Stimulated activated CD4-positive, alpha-beta T cell treated with anti-CD3 and anti-CD28 coated beads, TNF-alpha, amount 100 ng/mL, for 24 hours (primary cell): ENCODE measurements at places on chromosomes 6 and 20.

DNA sequence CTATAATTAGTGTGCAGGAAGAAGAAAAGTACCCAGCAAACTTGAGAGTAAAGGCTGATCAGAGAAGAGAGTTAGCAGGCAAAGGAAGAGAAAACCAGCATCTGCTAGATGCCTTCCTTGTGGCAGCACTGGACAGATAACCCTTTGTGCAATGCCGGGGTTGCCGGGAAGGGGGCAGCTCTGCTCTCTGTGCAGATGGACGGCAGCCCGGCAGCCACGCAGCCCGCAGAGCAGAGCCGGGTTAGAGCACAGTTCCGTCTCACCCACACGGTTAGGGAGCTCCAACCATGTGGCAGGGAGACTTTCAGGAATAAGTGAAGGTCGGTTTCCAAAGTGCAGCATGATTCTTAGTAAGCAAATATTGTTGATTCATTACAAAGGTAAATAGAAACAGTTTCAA, 80.0 kb upstream of the RPS6KA2 start:
- no peak for DNase-seq

GRCh38 chr6:14085176-14085787, 32.3 kb upstream of the CD83 start:
- no peak for DNase-seq

DNA sequence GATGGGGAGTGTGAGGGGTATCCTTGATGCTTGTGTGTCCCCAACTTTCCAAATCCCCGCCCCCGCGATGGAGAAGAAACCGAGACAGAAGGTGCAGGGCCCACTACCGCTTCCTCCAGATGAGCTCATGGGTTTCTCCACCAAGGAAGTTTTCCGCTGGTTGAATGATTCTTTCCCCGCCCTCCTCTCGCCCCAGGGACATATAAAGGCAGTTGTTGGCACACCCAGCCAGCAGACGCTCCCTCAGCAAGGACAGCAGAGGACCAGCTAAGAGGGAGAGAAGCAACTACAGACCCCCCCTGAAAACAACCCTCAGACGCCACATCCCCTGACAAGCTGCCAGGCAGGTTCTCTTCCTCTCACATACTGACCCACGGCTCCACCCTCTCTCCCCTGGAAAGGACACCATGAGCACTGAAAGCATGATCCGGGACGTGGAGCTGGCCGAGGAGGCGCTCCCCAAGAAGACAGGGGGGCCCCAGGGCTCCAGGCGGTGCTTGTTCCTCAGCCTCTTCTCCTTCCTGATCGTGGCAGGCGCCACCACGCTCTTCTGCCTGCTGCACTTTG, at the start of gene TNF:
Gene TNF (plus strand): TSS at position 231 of the 567 bp plus-strand sequence. CDS start 177 bp downstream, at position 408.
- DNase-seq, result peak; percentile 88

DNA sequence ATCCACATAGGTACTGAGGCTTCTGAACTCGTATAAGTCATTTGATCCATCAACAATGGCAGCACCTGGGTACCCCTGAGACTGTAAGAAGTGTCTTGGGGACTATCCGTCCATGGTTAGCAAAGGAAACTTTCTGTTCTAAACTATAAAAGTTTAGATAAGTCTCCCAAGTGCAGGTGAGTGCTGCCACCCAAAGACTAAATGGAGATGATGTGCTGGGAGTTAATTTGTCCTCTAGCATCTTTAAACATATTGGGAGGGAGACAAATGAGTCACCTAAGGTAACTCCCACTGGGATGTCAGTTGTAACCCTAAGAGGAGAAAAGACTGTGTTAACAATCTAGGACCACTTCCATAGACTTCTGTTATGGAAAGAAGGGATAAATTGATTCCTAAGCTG, 6.2 kb downstream of the BEND6 start:
- no peak for DNase-seq

GRCh38 chr6:45044510-45045252, 283.4 kb upstream of the RUNX2 start:
- DNase-seq, result no peak

GRCh38 chr6:136823128-136823660, 802 bp downstream of the PEX7 start:
- DNase-seq, result no peak

- no peak for DNase-seq
These were observed 92.4 kb upstream of the SHLD1 start for GRCh38 chr20:5657876-5658200.

DNA sequence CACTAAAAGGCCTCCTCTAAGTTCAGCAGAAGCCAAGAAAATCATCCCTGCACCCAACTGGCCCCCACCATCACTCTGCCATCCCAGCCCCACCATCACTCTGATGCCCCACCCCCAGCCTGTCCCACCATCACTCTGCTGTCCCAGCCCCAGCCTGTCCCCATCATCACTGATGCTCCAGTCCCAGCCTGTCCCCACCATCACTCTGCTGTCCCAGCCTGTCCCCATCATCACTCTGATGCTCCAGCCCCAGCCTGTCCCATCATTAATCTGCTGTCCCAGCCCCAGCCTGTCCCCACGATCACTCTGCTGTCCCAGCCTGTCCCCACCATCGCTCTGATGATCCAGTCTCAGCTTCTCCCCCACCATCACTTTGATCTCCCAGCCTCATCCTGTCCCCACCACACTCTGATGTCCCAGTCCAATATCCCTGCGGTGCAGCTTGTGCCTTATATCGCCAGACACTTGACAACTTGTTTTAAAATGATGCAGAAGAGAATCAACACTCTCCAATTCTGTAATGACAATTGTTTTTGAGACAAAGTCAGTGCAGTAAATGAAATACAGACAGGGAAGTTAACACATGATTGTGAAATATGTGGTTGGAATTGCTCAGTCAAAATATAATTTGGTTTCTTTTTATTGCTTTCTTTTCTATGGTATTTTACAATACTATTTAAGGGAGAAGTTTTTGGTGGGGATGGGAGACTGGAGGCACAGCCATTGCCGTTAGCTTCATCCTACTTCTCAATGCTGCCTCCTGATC, 100.8 kb downstream of the TNFAIP3 start:
- no peak for DNase-seq

GRCh38 chr6:108621117-108621516, 60.4 kb downstream of the FOXO3 start:
- peak; percentile 17 for DNase-seq

GRCh38 chr6:156980515-156980914, 203.3 kb downstream of the ARID1B start:
- no peak for DNase-seq

DNA sequence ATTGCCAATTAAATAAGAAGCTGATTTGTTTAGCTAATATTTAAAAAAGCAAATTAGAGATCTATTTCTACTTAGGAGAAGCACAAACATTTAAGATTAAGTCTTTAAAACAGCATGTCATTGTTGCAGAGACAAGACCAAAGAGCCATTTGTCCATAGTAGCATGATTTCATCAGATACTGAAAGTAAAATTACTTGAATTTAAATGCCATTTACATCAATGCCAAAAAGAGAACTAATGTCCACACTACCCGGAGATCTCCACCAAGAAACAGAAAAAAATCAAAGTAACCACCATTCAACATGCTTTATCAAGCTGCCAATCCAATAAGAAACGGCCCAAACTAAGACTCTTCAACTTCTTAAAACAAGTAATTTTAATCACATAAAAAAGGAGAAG, 15.7 kb downstream of the AURKA start:
- DNase-seq, result no peak

GRCh38 chr20:25238319-25239037, 9.4 kb upstream of the PYGB start:
- no peak for DNase-seq

DNA sequence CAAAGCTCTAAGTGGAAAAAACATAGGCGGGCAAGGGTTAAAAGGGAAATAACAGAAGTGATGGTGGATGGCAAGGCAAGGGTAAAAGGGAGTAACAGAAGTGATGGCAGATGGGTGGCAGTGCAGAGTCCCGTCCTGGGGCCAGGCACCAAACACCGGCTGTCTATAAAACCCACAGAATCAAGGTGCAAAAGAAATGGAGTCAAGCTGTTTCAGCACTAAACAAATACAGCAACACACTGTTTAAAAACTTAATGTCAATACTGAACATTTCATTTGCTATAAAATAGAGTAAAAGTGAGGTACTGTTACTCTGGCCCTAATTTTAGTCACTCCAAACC, 87.6 kb downstream of the MAN1A1 start:
- no peak for DNase-seq

GRCh38 chr6:109377717-109378116, 4.5 kb downstream of the CD164 start:
- DNase-seq, result no peak

- no peak for DNase-seq
These were observed 121.6 kb upstream of the ECI2 start for GRCh38 chr6:4256969-4257368.

DNA sequence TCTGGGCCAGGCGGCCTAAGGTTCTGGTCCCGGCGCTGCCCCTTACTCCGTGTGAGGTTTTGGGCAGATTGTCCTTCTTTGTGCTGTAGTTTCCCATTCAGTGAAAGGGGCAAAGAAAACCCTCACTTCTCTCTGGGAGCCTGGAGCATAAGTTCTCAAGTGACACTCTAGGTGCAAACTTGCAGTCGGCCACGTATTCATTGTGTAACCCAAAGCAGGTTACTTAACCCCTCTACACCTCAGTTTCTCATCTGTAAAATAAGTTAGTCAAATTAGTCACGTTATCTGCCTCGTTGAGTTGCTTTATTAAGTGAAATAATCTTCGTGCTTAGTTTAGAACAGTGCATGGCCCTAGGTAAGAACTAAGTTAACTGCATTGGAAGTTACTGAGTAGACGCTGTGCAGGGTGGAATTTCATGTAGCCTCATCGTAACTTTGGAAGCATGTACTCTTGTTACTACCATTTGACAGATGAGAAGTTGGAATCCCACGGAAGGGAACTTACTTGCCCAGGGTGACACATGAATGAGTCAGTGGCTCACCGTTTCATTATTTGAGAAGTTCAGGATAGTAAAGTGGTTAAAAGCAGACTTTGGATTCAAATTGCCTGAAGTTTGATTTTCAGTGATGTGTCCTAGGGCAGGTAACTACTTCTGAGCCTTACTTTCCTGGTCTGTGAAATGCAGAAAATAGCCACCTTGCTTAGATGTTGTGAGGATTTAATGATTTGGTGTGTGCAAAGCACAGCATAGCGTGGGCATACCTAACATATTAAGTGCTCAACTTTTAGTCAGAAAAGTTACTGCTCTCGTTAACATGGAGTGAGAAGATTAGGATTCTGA, 556 bp upstream of the MROH8 start:
- no peak for DNase-seq

GRCh38 chr6:164991573-164991972, 317.8 kb downstream of the C6orf118 start:
- DNase-seq, result no peak

GRCh38 chr20:63194797-63195173, 21.1 kb downstream of the YTHDF1 start:
- DNase-seq, result no peak

DNA sequence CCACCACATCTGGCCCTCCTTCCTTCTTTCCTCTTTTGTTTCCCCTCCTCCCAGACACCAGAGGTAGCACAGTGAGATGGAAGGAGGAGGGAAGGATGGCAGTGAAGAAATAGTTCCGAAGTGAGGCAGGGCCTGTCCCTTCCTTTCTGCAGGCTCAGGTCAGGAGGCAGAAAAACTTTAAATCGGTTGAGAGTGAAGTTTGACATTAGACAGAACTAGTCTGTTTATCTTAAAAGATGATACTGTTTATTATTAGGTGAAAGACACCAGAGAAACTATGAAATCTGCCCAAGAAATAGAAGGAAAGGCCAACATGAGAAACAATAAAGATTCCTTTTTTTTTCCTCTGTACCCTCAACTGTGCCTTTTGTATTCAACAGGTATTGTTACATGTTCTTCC, 670.3 kb downstream of the UTRN start:
- DNase-seq, result no peak

GRCh38 chr6:10962673-10963072, 75.8 kb downstream of the SYCP2L start:
- DNase-seq, result no peak

DNA sequence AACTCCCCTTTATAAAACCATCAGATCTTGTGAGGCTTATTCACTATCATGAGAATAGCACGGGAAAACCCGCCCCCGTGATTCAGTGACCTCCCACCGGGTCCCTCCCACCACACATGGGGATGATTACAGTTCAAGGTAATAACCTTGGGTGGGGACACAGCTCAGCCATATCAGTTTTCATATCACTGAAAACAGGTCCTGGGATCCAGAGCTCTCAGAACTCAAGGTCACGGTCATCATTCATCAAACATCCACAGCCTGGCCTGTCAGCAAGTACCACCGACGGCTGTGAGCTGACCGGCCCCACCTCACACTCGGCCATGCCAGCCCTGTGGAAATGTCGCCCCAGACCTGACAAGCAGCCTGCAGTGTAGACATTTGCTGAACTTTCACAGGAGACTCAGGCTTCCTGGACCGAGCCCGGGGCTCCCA, 14.1 kb upstream of the FRMD1 start:
- no peak for DNase-seq

DNA sequence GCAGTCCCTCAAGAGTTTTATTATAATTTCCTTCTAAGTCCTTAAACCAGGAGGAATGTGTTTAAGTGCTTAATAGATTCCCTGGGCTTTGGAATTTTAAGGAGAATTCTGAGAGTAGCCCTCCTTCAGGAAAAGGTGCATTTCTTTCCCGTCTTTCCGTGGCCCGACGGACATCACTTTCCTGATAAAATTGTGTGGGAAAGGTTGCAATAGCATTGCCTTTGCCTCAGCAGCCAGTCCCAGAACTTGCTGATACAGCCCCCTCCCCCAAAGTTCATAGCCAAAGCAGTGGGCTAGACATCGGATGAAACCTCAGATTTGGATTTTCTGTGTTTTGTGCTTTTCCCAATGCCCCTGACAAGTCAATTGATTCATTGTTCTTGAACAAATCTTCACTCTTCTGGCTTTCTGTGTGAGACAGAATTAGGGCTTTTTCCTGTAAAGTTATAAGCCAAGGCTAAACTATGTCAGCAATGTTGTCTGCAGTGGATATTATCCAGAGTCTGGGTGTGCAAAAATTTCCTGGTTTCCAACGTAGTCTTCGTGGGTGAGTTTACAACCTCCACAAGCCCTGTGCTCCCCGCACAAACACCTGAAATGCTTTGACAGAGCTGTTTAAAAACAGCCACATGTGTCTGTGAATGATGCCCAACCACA, 1.1 kb upstream of the SMOC2 start:
- DNase-seq, result no peak

GRCh38 chr6:37316071-37316470, 37.7 kb upstream of the RNF8 start:
- no peak for DNase-seq

DNA sequence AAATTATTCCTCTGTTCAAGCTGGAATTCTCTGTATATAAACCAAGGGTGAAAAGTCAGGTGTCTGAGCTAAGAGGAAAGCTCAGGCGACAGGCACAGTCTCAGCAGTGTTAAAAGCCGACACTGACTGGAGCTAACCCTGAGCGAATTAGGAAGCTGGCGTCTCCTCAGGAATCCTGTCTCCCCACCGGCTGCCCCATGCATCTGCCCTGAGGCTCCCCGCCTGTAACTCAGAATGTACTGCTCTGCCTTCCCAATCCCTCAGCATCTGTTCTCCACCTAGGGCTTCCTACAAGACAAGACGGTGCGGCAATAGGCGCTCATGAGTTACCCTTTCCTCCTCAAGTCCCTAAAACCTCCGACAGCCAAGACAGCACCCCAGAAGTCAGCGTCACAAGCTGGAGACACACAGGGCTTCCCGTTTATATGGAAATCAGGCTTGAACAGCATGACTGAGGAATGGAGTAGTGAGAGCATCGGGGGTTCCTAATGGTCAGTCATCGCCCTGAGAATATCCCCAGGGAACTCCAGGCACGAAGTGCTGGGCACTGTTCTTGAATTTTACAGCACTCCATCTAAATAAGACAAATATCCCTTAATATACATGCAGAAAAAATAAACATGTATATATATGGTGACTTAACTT, 33.5 kb downstream of the WDR27 start:
- DNase-seq, result no peak
